ENCODE measurements at places on chromosomes 2 and 18.
A peak's percentile ranks its signal among the peaks of the same experiment; 100 is the strongest.

GRCh38 chr2:238787501-238787900 lies 60.4 kb upstream of the TWIST2 start:
- no peak for DNase-seq

- DNase-seq, result no peak
Measured at GRCh38 chr2:25207078-25207545, 38.7 kb upstream of the POMC start.

DNA sequence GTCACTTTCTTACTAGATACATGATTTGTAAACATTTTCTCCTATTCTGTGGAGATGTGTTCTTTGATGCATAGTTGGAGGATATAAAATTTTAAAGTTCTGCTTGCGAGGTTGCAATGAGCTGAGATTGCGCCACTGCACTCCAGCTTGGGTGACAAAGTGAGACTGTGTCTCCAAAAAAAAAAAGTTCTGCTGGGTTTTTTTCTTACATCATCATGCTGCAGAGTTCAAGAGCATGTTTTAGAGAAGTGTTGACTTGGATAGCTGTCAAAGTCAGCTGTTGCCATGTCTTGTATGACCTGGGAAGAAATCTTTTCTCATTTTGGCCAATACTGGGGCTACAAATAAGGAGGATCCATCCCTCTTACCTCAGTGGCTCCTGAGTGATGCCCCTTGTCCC lies 71.3 kb downstream of the UGGT1 start:
- DNase-seq, result no peak

- no peak for DNase-seq
Measured at GRCh38 chr2:205995260-205995659, 90.7 kb downstream of the INO80D start.

DNA sequence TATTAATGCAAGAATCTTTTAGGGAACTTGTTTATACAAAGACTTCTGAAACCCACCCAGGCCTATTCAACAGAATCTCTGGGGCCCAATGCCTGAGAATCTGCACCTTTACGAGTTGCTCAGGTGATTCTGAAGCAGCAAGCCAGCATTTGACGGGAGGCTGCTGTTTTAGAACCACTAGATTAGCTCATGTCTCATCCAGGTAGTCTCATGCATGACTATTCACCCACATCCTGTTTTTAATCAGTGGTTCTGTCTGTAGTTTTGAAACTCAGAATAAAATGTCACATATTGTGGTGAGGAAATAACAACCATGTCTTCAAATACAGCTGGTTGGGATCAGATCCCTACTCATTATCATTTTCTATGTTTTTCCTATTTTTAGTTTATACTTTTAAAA lies 39.5 kb downstream of the CYTIP start:
- DNase-seq, result no peak

GRCh38 chr2:71528131-71528591 lies 74.8 kb downstream of the DYSF start:
- no peak for DNase-seq

GRCh38 chr2:105104208-105104731 lies 66.4 kb downstream of the MRPS9 start:
- no peak for DNase-seq

DNA sequence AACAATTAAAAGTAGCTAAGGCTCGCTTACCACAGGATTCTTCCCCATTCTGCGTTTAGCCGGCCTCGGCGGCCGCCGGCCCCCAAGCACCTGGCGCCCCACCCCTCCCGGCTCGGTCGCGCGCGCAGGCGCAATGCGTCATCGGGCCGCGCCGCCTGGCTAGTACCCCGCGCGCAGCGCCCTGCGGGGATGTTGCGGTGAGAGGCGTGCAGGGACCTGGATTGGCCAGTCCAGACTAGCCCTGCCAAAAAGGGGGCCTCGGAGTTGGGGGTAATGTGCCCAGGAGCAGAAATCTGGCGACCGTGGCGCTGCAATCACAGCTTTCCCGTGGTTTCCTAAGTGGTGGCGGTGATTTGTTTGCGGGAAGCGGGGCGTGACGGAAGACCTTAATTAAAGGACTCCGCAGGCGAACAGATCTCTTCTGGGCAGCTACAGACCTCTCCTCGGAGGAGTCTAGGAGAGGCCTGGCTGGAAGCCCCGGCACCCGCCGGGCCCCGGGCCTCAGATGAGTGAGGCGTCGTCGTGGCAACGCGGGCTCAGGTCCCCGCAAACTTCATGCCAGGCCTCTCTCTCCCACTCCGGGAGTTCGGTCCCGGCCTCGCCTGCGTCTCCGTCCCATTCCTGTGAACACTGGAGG lies 606 bp downstream of the TMEM237 start:
- DNase-seq, result peak; percentile 36
